IPS DF 19.7 (cell line): ENCODE measurements at places on chromosomes 12 and 14.

DNA sequence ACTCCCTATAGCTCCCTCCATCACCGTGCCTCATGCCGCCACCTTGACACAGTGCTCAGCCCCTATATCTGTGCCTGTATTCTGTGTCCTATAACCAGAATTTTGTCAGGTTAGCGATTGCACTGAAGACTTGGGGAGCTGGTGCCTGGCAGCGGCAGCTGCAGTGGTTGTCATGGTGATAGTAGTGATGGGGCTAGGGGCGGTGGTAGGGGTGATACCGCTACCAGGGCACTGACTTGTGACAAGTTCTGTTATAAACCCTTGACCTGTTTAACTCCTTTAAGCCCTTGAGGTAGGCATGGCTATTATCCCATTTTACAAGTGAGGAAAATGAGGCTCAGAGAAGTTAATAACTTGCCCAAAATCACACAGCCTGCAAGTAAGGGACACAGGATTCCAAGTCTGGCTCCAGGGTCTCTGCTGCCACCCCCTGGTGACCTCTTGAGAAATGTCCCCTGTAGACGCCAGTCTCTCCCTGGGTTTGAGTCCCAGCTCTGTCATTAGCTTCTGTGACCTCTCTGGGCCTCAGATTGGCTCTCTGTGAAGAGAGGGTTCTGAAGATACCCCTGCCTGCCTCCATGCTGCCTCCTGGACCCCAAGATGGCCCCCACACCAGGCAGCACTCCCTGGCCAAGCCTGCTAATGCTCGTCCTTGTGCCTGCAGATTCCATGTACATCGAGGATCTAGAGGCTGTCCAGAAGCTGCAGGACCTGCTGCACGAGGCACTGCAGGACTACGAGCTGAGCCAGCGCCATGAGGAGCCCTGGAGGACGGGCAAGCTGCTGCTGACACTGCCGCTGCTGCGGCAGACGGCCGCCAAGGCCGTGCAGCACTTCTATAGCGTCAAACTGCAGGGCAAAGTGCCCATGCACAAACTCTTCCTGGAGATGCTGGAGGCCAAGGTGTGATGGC is 121.9 kb downstream of the ESRRB start:
- DNase-seq, result no peak

DNA sequence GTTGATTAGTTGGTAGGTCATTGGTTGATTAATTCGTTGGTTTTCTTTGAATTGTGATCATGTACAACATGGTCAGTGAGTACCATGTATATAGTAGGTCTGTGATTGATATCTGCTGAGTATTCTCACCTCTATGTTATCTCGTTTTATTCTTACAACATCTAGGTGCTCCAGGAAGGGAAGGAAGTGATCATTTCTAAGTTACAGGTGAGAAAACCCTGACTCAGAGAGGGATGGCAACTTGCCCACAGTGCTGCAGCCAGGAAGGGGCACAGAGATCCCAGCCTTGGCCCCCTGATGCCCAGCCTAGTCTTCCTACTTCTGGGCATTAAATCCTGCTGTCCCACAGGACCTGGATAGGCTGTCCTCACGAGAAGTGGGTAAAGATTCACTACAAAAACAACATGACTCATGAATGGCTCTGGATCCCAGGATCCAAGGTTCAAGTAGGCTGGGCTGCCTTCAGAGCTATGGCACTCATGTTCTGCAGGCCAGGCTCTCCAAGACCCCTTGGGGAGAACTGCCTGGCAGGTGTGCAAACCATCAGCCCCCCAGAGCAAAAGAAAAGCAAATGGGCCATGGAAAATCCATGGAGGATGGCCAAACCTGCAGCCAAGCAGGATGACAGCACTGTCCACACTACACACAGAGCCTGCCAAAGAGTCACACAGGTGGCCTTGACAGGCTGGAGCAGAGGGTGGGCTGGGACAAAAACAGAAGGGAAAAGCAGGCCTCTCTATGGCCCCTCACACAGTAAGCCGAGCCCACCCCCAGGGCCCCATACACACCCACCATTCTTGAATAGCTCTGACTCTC is 146.2 kb downstream of the BCL11B start:
- no peak for DNase-seq

DNA sequence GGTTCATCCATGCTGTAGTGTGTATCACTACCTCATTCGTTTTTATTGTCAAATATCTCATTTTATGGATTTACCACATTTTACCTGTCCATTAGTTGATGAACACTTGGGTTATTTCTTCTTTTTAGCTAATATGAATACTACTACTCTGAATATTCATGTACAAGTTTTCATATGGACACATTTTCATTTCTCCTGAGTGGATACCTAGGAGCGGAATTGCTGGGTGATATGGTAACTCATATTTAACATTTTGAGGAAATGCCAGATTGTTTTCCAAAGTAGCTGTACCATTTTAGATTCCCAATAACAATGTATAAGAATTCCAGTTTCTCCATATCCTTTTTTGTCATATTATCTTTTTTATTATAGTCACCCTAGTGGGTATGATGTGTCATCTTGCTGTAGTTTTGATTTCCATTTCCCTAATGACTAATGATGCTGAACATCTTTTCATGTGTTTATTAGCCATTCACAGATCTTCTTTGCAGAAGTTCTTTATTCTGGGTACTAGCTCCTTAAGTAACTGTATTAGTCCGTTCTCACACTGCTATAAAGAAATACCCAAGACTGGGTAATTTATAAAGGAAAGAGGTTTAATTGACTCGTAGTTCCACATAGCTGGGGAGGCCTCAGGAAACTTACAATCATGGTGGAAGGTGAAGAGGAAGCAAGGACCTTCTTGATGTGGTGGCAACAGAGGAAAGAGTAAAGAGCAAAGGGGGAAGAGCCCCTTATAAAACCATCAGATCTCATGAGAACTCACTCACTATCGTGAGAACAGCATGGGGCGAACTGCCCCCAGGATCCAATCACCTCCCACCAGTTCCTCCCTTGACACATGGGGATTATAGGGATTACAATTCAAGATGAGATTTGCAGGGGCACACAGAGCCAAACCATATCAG is 11.9 kb downstream of the NRDE2 start:
- no peak for DNase-seq

- DNase-seq, result no peak
Measured at GRCh38 chr12:92911339-92911738, 17.8 kb downstream of the EEA1 start.

GRCh38 chr12:40376533-40377267 is 151.9 kb downstream of the LRRK2 start:
- no peak for DNase-seq

- no peak for DNase-seq
Measured at GRCh38 chr12:69630191-69630590, 19.5 kb upstream of the LRRC10 start.

DNA sequence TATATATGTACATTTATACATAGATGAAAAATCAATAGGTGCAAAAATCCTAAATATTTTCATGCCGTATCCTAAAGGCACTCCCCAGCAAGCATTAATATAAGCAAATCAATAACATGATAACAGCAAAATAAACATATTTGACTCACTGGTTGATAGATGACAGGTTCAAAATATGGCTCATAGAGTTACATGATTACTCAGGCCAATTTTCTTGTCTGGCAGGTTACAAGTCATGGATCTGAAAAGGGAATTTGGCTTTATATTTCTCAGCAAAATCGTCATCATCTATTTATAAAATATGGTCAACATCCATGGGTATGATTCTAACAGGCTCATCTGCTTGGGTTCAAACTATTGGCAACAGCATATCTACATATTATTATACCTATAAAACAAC is 34.9 kb upstream of the SYT1 start:
- DNase-seq, result no peak

DNA sequence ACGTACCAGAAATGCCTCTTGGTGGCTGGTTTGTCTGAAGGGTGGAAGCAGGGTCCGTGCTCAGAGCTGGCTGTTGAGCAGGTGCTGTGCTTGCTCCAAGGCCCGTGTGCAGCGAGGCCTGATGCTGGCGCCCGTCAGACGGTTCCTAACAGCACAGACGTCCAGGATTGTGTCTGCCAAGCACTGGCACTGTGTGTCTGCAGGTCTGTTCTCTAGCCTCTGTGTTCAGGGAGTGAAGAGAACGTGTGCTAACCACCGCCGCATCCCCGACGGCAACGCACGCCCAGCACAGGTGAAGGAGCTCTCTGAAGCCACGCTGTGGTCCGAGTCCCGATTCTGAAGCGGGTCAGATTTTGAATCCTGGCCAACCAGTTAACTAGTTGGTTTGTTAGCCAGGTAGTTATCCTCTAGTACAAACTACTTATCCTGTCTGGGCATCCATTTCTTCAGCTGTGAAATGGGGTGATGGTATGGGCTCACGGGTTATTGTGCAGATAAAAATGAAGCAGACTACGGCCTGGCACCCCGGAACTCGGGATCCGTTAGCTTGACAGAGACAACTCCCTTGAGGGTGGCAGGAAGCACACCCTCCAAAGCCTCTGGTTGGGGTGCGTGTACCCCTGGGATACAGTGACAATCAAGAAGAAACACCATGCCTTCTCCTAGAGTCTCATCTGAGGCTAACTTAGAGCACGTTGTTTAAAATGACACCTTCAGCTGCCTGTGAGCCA is 18.6 kb upstream of the TDRD9 start:
- DNase-seq, result no peak

DNA sequence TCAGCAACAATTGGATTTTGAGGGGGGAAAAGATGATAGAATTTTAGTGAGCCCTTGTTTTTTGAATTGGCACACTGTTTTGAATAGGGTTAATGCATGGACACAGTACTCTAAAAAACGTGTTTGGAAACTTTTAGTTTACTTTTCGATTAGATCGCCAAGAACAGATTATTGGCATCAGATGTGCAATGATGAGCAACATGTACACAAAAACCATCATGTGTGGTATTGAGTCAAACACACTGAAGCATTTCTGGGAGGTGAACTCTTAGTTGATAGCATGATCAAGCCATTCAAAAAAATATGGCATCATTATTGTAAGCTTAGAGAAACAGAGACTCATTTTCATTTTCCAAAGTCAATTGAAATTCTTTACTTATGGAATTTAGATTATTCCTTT is 329.2 kb downstream of the ADAMTS20 start:
- no peak for DNase-seq

GRCh38 chr14:58354808-58355207 is 40.9 kb upstream of the TOMM20L start:
- DNase-seq, result no peak

GRCh38 chr12:92404259-92404894 is 258.7 kb upstream of the BTG1 start:
- DNase-seq, result no peak

GRCh38 chr14:70894868-70895267 is 12.4 kb upstream of the PCNX1 start:
- DNase-seq, result no peak

- DNase-seq, result no peak
Measured at GRCh38 chr12:68378872-68379606, 46.9 kb upstream of the MDM1 start.

DNA sequence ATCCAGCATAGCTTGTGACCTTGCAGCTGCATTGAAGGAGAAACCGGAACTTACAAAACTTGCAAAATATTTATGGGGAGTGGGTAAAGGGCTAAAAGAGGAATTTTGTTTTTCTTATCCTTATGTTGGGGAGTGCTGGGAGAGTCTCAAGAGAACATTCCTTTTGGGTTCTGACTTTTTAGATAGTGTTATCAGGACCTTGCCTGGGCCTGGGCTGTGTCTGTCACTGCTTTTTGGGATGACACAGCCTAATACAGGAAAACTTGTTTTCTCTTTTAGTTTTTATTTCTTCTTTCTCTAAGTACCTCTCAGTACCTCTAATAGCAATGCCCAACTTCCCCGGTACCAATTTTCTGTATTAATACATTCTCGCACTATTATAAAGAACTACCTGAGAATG is 850.6 kb downstream of the RPS29 start:
- DNase-seq, result no peak

GRCh38 chr14:21059842-21060613 is 2.4 kb downstream of the RNASE8 start:
- no peak for DNase-seq

- DNase-seq, result no peak
Measured at GRCh38 chr12:111444314-111444924, 38.7 kb downstream of the SH2B3 start.

DNA sequence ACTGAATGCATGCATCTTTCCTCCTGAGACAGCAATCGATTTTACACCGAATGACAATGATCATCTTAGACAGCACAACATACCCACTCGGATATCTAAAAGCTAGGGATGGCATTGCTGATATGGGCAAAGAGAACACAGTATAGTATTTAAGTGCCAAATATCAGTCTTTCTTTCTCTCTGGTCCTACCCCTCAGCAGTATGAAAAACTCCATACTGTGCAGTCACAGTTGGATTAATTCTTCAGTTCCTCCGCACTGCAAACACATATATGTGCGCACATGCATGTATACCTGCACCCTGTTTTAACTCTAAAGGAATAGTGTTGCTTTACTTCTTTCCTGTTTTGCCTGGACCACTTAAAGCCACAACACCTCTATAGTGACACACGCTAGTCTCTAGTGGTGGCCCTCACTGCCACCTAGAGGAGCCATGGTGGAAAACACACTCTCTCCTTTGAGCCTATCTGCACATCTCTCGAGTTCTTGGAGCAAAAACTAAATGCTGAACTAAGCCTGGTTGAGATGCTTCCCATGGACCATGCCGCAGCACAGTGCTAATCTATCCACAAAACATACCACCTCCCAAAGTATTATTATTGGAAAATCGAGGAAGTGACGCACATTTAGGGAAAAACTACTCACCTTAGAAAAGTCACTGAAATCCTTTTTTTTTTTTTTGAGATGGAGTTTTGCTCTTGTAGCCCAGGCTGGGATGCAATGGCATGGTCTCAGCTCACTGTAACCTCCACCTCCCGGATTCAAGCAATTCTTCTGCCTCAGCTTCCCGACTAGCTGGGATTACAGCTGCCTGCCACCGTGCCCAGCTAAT is 11.9 kb downstream of the TMEM52B start:
- DNase-seq, result peak; percentile 54

DNA sequence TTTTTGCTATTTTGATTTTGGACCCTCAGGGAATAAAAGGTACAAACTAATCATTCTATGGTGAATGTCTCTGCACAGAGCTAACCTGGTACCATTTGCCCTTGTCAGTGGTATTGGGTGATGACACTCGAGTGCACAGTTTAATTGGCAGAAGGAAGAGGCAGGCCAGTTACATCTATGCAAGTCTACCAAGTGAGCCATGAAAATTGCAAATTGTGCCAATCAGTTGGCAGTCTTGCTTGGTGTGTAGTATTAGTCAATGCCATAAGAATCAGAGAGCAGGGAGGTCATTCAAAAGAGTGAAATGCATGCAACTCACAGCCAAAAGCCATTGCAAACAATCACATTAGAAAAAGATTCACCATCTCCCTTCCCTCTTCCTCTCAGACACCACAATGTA is 479.6 kb downstream of the ADAMTS20 start:
- no peak for DNase-seq

GRCh38 chr12:39441963-39442830 is 723 bp downstream of the KIF21A start:
- no peak for DNase-seq

DNA sequence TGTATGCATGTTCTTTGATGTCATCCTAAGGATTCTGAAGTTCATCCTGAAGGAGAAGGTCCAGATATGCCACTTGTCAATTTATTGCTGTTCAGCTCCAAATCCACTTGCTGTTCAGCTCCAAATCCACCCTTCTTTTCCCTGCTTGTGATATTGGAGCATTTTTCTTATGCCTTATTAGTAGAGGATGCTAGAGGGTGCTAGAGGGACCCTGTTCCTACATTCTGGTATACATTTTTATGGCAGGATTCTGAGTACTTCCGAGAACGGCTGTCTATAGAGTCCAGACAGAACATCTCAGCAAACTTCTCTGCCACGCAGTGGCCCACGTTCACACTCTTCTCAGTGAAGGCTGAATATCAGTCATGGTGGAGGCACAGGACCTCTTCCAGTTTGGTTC is 406.7 kb downstream of the NOVA1 start:
- no peak for DNase-seq
